ENCODE measurements at places on chromosomes 6 and 20.

GRCh38 chr6:102389994-102390393 is 996.5 kb downstream of the GRIK2 start:
- DNase-seq: no peak

- DNase-seq: no peak
These were observed 612.2 kb downstream of the HDGFL1 start for GRCh38 chr6:23181356-23182110.

- no peak for DNase-seq
These were observed 50.1 kb downstream of the CYP24A1 start for GRCh38 chr20:54123587-54124180.

DNA sequence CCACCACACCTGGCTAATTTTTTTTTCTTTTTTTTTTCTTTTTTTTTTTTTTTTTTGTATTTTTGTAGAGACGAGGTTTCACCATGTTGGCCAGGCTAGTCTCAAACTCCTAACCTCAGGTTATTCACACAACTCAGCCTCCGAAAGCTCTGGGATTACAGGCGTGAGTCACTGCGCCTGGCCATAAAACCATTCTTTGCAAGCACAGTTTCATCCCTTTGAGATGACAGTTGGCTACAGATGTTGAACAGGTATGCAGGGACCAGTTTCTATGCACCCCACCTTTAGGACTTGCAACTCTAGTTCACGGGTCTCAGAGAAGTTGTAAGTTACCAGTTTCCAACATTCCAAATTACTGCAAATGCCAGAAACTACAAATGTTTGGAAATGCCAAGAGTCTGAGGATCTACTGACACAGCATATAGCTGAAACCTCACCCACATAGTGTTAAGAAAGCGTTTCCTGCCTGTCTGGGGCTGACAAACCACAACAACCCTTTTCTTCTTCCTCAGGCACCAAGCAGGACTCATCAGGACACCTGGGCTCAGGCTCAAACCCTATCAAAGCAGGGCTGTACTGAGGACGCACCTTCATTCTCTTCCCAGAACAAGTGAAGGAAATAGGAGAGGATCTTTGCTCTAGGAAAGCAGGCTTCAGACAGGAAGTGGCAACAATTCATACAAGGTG is 22.9 kb downstream of the ARHGAP18 start:
- no peak for DNase-seq

- DNase-seq: no peak
These were observed 30.4 kb upstream of the RNF24 start for GRCh38 chr20:4045741-4046140.

GRCh38 chr6:6503191-6503590 is 85.3 kb upstream of the LY86 start:
- no peak for DNase-seq

DNA sequence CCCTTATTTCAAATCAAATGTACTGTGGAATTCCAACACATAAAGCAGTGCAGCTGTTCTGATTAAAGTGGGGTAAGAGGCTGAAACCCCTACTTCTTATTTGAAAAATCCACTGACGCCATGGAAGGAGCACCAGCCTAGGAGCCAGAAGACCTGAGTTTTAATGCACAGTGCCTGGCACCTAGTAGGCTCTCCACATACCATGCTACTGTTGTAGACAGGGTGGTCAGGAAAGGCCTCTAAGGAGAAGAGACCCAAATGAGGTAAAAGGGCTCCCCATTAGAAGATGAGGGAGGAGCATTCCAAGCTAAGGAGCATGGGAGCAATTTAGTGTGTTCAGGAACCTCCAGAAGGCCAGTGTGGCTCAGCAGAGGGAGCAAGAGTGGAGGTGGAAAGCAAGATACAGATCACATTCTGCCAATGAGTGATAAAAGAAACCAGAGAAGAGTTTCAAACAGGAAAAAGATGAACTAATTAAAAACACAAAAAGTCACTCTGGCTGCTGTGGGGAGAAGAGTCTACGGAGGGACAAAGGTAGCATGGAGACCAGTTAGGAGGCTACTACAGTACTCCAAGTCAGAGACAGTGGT is 11.8 kb upstream of the ZNF76 start:
- no peak for DNase-seq

DNA sequence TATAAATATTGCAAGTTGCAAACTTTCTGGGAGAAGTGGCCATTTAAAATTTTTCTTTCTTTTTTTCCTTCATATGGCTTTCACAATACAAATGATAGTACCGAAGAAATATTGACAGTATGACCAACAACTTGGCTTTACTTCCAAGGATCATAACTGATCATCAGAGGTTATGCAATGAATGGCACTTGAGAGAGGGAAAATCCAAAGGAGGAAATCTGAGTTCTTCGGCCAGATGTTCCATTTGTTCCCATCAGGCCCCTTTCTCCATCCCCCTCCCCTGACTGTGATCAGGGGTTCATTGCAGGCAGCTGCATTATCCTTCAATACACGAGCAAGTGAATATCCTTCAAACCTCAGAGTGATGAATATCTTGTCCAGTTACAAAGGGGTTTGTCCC is 130.0 kb upstream of the UST start:
- DNase-seq: no peak

DNA sequence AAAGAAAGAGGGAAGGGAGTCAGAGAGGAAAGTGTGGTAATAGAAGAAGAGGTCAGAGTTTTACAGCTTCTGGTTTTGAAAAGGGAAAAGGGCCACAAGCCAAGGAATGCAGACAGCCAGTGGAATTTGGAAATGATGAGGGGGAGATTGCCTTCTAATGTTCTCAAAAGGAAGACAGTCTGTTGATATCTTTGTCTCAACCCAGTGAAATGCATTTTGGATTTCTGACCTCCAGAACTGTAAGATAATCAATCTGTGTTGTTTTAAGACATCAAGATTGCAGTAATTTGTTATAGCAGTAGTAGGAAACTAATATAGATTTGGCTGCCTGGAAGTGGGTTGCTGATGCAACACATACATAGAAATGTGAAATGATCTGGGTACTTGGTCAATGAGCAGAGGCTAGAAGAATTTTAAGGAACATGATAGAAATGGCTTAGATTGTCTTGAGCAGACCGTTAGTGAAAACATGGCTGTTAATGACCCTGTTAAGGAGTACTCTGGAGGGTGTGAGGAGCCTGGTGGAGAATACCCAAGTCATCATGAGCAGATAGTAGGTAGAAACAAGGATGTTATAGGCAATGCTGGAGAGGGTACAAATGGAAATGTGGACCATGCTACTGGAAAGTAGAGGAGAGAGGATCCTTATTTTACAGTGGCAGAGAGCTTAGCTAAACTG is 255.8 kb upstream of the RAB32 start:
- no peak for DNase-seq

- no peak for DNase-seq
These were observed 11.2 kb downstream of the GNAS-AS1 start for GRCh38 chr20:58839474-58839874.

DNA sequence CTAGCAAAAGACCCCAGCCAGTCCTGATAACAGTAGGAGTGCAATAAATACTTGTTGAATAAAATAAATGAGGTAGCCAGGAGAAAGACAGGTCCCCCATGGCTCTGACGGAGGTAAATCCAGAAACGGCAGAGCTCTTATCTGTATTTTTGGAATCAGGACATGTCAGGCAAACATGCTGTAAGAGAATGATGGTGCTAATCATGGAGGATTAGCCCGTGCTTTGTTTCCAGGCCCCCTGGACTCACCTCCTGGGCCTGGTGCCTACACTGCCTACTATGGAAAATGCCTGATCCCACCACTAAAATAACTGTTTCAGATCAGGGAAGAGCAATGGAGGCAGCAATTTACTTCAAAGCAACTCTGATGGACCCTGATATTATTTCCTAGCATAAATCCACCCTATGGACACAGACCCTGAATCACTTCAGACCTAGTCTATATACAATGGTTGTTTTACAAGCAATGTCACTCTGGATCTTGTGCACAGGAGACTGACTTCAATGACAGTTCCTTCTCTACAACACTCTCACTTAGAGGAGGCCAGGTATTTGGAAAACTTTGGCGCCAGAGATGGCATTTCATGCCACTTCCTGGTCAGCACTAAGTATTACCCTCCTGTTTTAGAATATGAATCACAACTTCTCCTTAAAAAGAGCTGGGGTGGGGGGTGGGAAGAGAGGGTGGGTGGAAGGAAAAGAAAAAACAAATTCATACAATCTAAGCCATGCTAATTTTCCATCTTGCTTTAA is 6.4 kb downstream of the MRPL14 start:
- no peak for DNase-seq

- no peak for DNase-seq
These were observed 36.7 kb downstream of the MAN1A1 start for GRCh38 chr6:119312875-119313338.

GRCh38 chr6:151350442-151351145 is 40.8 kb downstream of the ZBTB2 start:
- no peak for DNase-seq

- DNase-seq: no peak
These were observed 236.1 kb downstream of the TSHZ2 start for GRCh38 chr20:53208110-53208832.

GRCh38 chr20:64268174-64268573 is 12.6 kb downstream of the PCMTD2 start:
- DNase-seq: no peak

DNA sequence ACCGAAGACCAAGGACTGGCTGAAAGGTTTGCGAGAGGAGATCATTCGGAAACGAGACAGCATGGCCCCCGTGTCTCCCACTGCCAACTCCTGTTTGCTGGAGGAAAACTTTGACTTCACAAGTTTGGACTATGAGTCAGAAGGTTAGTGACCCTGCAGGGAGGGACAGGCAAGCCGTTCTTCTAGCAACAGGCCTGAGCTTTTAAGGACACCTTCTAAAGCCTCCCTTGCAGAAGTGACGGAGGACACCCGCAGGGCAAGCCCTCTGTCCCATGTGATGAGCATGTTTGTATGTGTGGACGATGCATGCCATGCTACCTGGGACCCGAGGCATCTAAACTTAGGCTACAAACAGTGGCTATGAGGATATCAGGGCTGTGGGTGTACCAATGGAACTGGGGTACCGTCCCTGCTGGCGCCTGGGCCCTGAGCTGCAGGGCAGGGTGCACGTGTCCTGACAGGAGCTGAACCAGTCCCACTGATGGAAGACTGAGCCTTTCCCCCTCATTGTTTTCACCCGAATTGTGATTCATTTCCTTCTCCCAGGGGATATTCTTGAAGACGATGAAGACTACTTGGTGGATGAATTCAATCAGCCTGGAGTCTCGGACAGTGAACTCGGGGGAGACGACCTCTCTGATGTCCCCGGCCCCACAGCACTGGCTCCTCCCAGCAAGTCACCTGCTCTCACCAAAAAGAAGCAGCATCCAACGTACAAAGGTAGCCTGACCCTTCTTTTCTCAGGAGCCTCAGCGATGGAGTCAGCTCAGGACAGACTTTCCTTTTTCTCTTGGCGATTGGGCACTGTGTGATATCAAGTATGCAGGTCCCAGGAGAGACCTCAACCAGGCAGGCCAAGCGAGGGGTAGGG is 84.4 kb downstream of the SERAC1 start:
- no peak for DNase-seq

- no peak for DNase-seq
These were observed 37.1 kb upstream of the UTRN start for GRCh38 chr6:144248003-144248402.

DNA sequence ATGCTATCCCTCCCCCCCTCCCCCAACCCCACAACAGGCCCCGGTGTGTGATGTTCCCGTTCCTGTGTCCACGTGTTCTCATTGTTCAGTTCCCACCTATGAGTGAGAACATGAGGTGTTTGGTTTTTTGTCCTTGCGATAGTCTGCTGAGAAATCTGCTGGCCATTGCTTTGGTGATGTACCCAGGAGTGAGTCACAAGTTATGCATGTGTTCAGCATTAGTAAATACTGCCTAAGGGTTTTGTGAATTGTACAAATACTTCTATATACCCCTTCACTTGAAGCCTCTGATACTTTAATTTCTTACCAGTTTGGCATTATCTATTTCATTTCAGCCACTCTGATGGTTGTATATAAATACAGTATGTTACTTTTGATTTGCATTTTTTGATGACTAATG is 711.3 kb upstream of the GJE1 start:
- DNase-seq: no peak

GRCh38 chr6:42260972-42261371 is 43.3 kb upstream of the MRPS10 start:
- no peak for DNase-seq

DNA sequence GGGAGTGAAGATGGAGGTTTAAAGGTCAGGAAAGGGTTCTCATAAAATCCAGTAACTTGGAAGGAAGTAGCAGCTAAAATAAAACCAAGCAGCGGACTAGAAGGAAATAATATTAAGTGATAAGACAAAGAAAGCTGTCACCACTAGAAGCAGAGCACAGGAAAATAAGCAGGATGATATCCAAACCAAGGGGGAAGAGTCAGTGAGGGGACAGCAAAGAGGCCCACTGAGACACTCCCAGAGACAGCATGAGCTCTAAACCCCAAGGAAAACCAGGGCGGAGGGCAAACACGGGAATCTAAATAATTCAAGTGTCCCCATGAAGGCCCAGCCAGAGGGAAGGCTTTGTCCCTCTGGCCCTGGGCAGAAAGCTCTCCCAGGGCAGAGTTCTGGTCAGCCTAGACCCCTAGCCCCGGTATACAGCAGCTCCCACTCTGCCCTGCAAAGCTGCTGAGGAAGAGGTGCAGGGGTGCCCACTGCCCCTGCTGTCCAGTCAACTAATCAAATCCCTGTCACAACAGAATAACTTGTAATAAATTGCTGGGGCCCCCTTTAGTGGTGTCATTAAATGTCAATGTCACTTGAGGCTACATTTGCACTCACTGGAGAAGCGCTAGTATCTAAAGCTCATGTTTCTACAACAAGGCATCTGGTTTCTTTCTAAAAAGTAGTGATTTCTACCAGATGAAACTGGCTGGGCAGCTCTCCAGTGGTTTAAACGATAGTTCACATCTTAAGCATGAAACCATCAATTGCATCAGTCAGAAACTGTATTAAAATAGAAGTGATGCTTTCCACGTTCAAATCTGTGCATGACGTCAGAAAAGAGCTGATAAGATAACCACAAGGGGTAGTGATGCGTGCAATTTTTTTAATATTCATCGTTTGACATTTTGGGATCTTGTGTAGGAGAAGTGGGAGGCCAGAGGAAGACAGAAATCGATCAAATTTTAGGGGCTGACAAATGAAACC is 13.6 kb downstream of the PDE10A start:
- DNase-seq: no peak

DNA sequence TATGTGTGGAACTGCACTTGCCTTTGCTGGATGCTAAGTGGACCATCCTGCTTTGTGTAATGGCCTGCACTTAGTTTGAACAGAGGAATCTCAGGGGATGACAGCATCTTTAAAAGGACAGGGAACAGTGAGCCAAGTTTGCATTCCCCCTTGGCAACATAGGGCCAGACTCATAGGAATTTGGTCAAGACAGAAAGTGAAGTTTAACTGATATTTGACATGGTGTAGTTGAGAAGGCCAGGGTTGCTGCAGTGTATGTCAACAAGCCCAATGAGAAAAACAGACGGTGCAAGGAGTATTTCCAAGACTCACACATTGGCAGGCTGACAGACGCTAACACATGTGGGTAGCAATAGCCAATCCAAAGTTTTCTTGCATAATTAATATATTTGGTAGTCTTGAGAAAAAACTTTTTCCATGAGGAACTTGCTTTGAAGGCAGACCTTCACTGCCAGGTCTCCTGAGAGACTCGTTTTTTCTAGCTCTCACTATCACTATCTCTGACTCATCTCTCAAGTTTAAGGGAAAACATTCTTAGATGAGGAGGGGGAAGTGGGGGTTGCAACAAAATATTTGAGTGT is 213.8 kb downstream of the IBTK start:
- no peak for DNase-seq
